Hematopoietic multipotent progenitor cell treated with erythropoietin and hydrocortisone succinate and interleukin-3 and kit ligand, for 15 days (in vitro differentiated cells): ENCODE measurements at places on chromosomes 2 and 18.
A peak's percentile ranks its signal among the peaks of the same experiment; 100 is the strongest.

- DNase-seq, result no peak
These were observed 48.4 kb downstream of the LRRTM1 start for GRCh38 chr2:80255918-80256781.

- no peak for DNase-seq
These were observed 280.7 kb upstream of the ATP5MC3 start for GRCh38 chr2:175462246-175462645.

- no peak for DNase-seq
These were observed 104.3 kb upstream of the ID2 start for GRCh38 chr2:8577573-8577972.

DNA sequence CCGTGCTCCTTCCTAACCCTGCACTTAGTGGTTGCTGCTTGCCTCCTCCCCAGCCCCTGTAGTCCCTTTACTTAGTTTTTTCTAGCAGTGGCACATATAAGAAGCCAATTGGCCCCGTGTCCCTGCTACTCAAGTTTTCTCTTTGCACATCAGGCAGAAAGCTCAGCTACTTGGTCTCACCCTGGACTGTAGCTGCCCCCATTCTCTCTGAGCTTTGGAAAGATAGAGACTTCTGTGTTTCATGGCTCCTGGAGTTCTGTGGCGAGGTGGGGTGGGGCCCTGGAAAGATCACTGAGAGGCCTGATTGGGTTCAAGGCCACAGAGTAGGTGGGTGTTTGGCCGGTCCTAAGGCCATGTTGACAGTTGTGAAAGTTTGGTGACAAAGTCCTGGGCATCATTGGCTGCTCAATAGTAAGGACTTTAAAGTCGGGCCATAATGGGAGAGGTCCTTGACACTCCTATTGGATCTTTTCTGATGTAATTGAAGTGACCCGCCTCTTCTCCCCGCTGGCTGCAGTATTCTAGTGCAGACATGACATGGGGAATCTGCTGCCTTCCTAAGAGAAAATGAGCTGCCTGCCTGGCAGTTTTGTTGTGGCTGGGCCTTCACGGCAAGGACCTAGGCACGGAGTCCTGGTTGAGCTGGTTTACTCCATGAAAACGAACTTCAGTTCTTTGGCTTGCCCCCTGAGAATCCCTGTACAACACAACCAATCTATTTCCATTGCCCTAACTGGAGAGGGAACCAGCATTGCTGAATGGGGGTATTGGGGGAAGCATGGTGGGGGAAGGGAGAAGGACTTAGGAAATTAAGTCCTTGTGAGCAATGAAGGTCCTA lies 26.2 kb upstream of the CYP27A1 start:
- no peak for DNase-seq

GRCh38 chr2:200578778-200579177 lies 7.0 kb upstream of the AOX1 start:
- peak; percentile 11 for DNase-seq

DNA sequence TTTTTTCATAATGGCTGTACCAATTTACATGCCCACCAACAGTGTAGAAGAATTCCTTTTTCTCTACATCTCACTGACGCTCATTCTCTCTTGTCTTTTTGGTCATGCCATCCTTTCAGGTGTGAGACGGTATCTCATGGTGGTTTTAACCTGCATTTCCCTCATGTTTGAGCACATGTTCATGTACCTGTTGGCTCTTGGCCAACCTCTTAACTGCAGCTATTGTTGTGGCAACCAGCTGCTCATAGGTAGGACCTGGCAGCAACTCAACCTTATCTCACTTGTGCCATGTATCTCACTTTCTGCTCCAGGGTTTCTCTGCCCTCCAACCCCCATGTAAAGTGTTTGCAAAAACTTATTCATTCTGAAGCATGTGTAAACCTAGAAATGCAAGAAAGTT lies 167.5 kb downstream of the UPP2 start:
- no peak for DNase-seq

- no peak for DNase-seq
These were observed 83.4 kb downstream of the RAPH1 start for GRCh38 chr2:203451689-203452088.

- no peak for DNase-seq
These were observed 325.3 kb upstream of the MYT1L start for GRCh38 chr2:2656115-2657011.

- DNase-seq, result no peak
These were observed 4.0 kb upstream of the MREG start for GRCh38 chr2:216017365-216017764.

GRCh38 chr2:105339414-105339813 lies 2.1 kb downstream of the C2orf49 start:
- DNase-seq, result no peak

DNA sequence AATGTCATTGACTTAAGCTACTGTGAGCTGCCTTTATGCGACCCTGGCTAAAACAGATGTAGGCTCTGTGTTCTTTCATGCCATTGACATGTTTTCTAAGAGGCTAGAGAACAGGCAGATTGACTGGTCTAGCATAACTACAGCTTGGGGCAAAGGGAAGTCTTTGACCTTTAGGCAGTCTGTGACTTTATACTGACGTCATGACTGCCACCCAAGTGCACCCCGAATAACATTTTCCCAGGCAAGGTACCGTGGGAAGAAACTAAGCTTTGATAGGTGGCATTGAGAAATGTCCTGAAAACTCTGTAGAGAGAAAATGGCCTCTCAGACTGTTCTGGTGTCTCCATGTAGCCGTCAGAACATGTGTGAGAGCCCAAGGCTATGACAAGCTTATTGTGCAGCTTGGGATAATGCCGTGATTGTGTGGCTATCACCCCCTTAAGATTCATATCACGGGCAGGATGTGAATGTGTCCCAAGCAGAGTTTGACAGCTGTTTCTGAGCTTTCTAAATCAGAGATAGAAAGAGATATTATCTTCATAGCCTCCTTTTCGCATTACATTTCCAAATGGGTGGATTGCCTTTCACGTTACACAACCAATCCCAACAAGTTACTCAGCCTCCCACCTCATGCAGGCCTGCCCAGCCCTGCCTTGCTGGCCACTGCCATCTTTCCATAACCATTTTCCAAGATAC lies 672.2 kb upstream of the ACVR2A start:
- DNase-seq, result no peak

DNA sequence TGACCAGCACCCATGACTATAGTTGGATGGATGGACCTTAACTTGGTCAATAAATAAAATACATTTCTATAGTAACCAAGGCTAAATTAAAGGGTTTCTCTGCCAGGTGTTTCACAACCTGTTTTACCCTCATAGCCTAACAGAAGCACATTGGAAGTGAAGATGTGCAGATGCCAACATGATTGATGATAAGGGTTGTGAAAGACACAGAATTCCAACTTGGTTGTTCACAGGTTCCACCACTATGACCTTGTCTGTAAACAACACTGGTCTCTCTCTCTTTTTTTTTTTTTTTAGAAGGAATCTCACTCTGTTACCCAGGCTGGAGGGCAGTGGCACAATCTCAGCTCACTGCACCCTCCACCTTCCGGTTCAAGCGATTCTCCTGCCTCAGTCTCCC lies 37.5 kb upstream of the PTH2R start:
- DNase-seq, result no peak

- DNase-seq, result no peak
These were observed 3.7 kb downstream of the GFPT1 start for GRCh38 chr2:69383176-69383812.

DNA sequence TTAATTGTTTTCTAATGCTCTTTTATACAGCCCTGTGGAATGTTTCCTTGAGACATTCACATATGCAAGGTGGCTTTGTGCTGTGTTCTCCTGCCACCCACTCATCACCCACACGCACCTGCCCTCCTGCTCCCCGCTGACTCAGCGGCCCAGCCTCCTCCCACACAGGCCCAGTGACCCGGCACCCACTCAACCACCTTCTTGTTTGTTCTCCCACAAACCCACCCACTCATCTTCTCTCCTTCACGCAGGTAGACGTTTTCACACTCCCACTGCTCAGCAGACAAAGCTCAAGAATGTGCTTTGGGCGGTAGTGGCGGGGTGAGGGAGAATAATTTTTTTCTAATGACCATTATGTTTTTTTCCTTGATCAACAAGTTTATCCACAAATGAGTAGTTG lies 28.6 kb upstream of the NEMP2 start:
- DNase-seq, result no peak

- DNase-seq, result no peak
These were observed 246.0 kb upstream of the UBE2E3 start for GRCh38 chr2:180734382-180734781.

- DNase-seq, result no peak
These were observed 59.5 kb upstream of the BCL2L11 start for GRCh38 chr2:111061191-111061590.

DNA sequence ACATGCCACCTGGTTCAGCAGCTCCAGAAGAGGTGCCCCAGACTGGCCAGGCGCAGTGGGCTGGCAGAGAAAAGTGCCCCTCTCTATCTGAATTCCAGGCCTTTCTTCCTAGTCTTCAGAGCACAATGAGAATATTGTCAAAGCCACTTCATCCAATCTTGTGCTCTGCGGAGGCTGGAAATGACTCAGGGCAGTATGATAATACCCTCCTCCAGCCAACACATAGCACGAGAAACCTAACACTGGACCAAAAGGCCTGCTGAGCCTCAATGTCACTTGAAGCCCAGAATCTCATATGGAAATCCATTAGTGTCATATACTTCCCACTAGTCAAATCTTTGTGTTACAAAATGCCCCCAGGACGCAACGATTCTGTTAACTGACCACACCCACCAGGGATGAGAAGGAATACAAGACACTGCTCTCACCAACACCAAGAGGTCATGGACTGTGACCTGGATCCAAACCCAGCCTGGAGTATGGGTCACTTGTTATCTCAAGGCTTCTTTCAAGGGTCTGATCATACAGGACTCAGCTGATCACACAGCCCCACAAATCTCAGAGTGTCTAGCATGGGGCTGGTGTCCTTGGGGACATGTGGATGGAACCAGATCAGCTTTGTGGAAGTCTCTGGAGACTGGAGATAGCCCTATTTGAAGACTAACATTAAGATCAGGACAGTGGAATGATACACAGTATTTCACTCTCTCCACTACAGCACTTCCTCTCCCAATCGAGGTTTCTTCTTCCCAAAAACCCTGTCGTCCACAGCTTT lies 10.1 kb downstream of the KIF3C start:
- DNase-seq, result no peak

DNA sequence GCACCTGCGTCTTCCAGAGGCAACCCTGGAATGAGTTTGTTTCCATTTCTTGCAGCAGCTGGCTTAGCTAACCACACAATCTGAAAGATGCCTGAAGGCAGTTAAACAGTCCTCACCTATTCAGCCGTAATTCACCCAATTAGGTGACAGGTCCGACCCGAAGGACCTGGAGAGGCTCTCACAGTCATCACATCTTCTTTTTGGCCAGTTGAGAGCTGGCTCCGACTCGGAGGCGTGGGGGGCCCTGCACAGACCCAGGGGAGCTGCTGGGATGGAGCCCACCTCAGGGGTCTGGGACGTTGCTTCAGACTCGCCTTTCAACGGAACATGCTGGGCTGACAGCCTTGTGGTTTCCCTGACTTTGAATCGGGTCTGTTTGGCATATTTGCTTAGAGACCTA lies 187.3 kb downstream of the RTP5 start:
- DNase-seq, result no peak

- no peak for DNase-seq
These were observed 1.9 kb downstream of the REV1 start for GRCh38 chr2:99487906-99488305.

DNA sequence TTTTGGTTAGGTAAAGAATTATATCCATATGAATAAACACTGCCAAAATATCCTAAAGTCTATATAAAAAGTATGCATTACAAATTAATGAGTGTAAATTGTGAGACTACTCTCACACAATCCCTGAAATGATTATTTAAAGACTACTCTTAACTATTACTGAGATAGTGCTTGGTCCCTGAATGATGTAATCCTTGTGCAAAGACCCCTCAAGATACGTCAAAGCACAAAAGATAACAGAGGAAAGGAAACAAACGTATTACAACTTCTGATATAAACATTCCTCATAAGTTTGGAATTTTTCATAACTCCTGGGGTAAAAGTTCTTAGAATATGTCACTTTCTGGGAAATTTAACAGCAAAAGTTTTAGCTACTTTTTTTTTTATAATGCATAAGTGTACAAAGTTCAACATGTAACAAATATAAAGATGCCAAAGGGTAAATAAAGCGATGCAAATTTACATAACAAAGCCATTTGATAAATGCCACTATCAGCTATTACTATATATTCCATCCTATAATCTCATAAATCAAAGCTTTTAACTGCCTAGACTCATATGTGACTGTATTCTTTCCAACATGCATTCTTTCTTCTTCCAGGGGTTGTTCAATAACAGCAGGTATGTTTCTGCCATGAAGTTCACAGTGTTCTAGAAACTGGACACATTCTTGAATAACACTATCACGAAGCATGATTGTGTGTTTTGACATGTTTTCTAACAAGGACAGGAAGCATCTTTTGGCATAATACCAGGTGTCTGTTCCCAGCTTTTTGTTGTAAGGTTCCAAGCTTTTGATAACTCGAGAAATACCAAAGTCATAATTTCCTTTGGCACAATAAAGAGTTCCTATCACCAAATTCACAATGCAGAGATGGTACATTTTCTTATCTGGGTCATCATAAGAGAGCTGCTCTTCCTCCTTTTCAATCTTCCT lies 158.0 kb downstream of the AGPS start:
- DNase-seq, result no peak

DNA sequence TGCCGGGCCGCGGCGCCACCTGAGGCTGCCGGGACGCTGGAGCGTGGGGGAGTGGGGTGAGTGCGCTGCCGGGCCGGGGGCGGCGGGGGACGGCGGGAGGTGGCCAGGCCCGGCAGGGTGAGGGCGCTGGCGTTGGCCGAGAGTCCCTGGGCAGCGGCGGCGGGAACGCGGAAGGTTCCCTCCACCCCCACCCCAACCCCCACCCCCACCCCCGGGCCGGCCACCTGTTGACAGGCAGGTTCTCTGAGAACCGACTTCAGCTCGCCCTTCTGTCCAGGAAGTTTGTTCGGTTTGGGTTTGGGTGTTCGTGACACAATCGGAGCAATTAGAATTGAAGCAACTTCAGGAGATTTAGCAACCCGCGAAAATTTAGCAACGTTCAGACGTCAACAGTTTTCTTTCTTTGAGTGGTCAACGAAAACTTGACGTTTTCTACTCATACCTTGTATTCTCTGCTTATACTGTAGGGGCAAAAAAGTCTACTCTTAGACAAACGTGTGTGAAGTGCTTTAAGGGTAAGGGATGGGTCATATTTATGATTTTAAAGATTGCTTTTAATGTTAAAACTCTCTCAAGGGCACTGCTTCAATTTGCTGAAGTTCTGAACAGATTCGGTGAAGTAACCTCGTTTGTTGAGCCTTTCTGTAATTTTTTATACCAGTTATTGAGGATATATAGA lies 9.3 kb downstream of the OTX1 start:
- no peak for DNase-seq
